Liver (tissue), 10 donors: ENCODE measurements at places on chromosomes 6 and 20. TPM values are rescaled to one million over a fixed set of nuclear protein-coding genes. Genes with fewer than 3 reads are reported as not detected.

GRCh38 chr20:57147185-57147584, 119.3 kb downstream of the BMP7 start:
- no peak for DNase-seq

GRCh38 chr6:131652472-131652871, 15.4 kb downstream of the ENPP3 start:
- no peak for DNase-seq

- DNase-seq: no peak
These were observed 114.3 kb upstream of the BTN3A2 start for GRCh38 chr6:26250698-26251044.

OR2H1 gene
- not detected for polyA plus RNA-seq

- no peak for DNase-seq
These were observed 31.7 kb downstream of the GSTA3 start for GRCh38 chr6:52877786-52878185.

SIRPD gene
- polyA plus RNA-seq: not detected

PSMB9 gene
- polyA plus RNA-seq: 31.6 TPM

MANEA gene
- 21.3 TPM for polyA plus RNA-seq

DNA sequence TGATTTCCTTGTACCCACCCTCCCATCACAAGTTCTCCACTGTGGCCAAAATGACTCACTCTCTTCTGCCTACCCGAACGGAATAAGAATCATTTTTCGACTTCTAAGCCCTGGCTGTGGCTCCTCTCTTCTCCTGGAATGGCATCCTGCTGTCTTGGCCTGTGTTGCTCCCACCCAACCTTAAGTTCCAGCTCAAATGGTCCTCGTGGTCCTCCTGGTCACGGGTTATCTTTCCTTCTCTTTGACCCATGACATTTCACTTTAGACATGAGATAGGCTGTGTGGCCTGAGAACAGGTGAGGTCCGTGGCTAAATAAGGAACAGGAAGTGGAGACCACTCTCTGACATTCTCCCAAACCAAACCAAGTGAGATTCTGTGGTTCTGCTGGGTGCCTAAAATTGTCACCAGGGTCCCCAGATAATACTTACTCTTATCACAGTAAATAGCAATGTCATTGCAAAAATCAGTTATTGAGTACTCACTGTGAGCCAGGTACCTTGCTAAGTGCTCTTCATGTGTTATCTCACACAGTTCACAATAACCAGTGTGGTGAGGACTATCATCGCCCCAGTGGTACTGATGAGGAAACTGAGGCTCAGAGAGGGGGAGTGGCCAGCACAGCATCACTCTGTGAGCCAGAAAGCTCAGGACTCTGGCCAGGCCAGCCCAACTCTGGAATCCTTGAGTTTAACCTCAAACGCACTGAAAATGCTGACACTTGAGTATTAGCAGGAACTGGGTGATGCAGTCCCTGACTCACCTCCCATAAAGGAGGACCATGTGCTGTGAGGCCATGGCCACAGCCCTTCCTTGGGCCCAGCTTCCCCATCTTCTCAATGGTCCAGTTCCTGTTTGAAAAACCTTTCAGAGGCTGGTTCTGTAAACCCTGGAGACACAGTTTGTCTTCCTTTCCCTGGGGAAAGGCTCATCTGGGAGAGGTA, 74.8 kb upstream of the SIRPA start:
- no peak for DNase-seq

- no peak for DNase-seq
These were observed 2.4 kb downstream of the BTBD3 start for GRCh38 chr20:11920083-11920482.

GRCh38 chr6:24832794-24833193, 34.1 kb upstream of the ARMH2 start:
- DNase-seq: no peak

POU3F2 gene
- not detected for polyA plus RNA-seq

- peak; percentile 72 for DNase-seq
These were observed 37.0 kb downstream of the MAK start for GRCh38 chr6:10801224-10801848.

GRCh38 chr6:84227044-84227433, 404 bp downstream of the CEP162 start:
- no peak for DNase-seq

- no peak for DNase-seq
These were observed 47.9 kb downstream of the HMGN3 start for GRCh38 chr6:79186564-79186963.
